ENCODE measurements at places on chromosomes 1 and 21.

- DNase-seq: no peak
Measured at GRCh38 chr1:167693425-167694045, 28.2 kb upstream of the MPZL1 start.

GRCh38 chr1:175188936-175189335 is 3.6 kb downstream of the KIAA0040 start:
- DNase-seq: peak; percentile 25

GRCh38 chr1:5367306-5367705 is 624.9 kb downstream of the NPHP4 start:
- no peak for DNase-seq

DNA sequence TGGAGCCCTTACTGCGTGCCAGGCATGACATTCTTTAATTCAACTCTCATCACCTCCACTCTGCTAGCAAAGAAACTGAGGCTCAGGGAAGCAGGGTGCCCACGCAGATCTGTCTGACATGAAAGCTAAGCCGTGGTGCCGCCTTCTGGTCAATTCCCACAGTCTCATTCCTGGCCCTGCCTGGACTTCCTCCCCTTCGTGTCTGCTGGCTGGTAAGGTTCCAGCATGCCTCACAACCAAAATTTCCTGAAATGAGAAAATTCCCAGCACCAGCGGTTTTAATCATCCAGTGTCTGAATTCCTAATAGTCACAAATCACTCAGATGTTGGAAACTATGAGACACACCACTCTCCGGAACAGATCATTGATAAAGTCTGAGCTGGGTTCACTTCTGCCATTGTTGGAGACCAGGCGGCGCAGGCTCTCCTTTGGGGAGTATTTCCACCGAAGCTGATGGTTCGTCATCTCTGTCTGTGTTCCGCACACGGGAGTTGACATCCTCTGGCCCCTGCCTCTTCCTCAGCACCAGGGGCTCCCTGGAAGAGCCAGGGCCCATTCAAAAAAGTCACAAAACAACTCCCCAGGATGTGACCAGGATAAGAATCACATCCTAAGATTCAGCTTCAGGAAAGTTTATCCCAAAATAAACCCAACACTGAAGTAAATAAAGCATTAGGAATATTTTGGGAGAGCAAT is 167.7 kb downstream of the PLPP3 start:
- no peak for DNase-seq

DNA sequence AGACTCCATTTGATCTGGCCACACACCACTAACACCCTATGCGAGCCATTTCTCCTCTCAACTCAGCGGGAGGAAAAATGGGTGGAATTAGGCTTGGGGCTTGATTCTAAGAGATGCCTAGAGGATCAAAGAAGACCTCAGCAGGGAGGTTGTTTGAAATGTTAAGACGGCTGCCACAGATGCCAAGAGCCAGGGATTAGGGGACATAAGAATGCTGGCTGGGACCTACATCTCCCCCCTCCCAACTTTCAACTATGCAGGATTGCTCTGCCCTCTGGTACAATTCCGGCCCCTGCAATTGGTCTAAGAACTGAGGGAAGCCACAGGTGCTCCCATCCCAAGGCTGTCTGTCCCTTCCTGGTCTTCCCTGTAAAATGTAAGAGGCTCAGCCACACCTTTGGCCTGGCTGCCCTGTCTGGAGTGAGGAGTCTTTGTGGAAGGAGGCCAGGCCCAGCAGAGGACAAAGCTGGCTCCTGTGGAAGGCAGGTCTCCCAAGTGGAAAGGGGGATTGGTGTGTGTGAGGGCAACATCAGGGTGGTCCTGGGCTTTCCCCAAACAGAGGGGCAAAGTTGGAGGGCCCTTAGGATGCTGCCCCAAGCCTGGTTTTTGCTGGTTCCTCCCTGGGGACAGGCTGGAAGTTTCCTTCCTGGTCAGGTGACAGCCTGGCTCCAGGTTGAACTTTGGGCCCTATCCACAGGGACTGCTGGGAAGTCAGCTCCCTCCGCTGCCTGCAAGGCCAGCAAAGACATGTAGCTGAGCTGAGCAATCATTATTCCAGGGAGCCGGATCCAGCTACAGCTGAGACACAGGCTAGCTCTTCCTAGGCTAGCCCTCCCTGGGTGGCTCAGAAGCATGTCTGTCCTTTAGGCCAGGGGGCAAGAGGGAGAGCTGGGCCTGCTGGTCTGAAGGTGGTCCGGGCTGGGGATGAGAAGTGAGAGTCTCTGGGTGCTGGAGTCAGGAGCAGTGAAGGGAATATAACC is 34.5 kb upstream of the SYNC start:
- no peak for DNase-seq

GRCh38 chr1:201080135-201080534 is 32.1 kb downstream of the CACNA1S start:
- no peak for DNase-seq

GRCh38 chr21:16262091-16262490 is 532.3 kb downstream of the USP25 start:
- no peak for DNase-seq

DNA sequence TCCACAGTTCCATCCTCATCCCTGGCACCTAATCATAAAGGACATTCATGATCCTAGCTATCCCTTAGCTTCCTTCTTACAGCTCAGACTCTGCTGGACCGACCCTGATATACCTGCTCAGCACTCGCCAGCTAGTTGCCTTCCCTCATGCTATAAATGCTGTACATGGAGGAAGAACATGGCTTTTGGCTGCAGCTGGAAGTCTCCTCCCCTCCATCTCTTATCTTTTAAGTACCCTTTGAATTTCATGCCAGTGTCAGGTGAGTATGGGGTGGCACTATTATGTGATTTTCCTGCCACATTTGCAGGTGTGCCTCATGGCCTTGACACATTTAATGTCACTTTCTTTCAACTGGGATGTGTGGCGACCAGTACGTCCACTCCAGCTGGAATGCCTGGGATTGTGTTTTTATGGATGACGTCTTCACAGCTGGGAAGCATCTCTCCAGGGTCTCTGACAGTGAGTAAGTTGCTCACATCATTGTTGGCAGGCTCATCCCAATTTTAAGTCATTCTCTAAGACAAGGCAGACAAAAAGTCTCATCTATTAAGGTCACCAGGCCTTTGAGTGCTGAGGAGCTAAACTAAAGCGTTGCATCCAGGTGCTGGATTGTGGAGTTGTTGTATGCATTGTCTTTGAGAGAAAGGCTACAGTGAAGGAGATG is 43.4 kb downstream of the RUNX1 start:
- no peak for DNase-seq

Measured in stimulated activated CD8-positive, alpha-beta memory T cell treated with anti-CD3 and anti-CD28 coated beads, Interleukin-4, amount 100 ng/mL, for 1 hour (primary cell).